ENCODE measurements at places on chromosomes 16 and 17. TPM values are rescaled to one million over a fixed set of nuclear protein-coding genes. Genes with fewer than 3 reads are reported as not detected.

KSR1 gene
- 40.6 TPM for total RNA-seq

ESRP2 gene
- total RNA-seq: 0.27 TPM

SLFN13 gene
- 23.3 TPM for total RNA-seq

CD300LB gene
- not detected for total RNA-seq

SLC38A8 gene
- total RNA-seq: not detected

ABCC3 gene
- total RNA-seq: not detected

NOS2 gene
- not detected for total RNA-seq

TEDC2 gene
- total RNA-seq: 33.3 TPM

COL1A1 gene
- 0.65 TPM for total RNA-seq

PHOSPHO1 gene
- total RNA-seq: not detected

CCDC43 gene
- 32.5 TPM for total RNA-seq

GNG13 gene
- not detected for total RNA-seq

CPHXL2 gene
- total RNA-seq: not detected

C1QTNF8 gene
- total RNA-seq: not detected

ZACN gene
- 3.0 TPM for total RNA-seq

AMDHD2 gene
- total RNA-seq: 37.8 TPM

CACNG5 gene
- total RNA-seq: not detected

SCIMP gene
- total RNA-seq: 0.23 TPM

All from activated CD8-positive, alpha-beta memory T cell treated with anti-CD3 and anti-CD28 coated beads for 36 hours (primary cell).